Stimulated activated CD4-positive, alpha-beta T cell treated with anti-CD3 and anti-CD28 coated beads, Interleukin-1b, Interleukin-23, amount 100 ng/mL, for 1 hour (primary cell): ENCODE measurements at places on chromosomes 7 and 10.

- DNase-seq = no peak
Observed at GRCh38 chr10:77176232-77176631, 461.4 kb downstream of the KCNMA1 start.

DNA sequence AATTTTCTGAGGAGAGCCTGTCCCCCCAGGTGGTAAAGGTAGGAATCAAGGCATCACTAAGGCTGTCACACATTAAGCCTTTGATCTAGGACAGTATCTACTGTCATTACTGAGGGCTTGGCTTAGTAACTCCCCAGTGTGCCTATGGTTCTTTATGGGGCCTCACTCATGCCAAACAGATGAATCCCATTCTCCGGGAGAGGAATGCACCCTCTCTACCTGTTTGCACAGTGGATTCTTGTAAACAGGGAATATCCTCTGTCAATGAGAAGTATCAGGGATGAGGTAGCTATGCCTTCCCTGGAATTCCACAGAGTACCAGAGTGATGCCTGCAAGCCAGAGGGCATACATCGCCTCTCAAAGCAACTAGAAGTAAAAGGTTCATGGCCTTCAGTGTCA lies 3.9 kb upstream of the CPN1 start:
- no peak for DNase-seq

DNA sequence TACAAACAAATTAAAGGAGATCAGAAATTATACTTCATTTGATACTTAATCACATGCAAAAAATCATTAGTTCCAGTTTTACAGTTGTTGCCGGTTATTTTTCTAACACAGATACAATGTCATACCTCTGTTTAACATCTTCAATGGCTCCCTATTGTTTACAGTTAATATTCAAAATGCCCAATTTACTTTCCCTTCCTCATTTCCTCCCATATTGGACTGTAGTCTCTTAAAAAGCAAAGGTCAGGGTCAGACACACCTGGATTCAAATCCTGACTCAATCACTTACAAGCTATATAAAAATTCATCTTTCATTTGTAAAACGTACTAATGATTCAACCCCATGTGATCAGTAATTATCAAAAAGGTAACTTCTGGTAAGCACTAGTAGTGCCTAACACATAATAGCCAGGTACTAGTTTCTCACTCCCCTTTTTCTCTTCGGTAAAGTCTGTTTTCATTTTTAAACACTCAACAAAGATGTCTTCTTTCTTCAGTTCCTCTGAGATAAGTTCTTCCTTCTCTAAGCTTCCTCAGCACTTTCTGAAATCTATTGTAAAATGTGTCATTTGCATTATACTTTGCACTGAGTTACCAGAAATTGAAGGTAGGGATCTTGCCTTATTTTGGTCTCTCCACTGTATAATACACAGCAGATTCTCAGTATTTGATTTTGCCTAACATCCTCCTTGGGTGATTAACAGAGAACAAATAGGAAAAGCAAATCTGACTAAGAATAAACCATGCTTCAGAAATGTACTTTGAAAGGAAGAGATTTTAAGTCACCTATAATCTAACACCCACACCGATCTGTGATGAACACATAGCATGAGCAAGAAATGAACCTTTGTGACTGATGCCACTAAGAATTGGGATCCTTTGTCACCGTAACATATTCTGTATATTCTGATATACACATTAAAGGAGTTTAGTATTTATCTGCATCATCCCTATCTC lies 16.1 kb downstream of the KMT2C start:
- DNase-seq = no peak

DNA sequence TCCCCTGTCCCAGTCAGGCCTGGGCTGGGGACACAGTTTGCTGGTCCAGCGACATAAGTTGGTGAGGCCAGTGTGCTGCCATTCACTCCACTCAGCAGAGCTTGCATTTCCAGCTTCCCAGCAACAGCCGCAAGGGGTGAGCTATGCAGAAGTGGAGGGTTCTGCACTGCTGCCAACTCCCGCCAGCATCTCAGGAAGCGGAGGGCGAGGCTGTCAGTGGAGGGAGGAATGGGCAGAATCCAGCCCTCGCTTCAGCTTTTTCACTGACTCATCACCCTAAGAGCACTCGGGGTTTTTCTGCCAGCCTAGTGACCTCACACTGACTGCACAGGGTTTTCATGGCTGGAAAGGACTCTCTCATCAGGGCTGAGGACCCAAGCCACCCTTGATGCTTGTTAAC lies 625.1 kb upstream of the MKI67 start:
- no peak for DNase-seq

GRCh38 chr7:6423942-6424701 lies 23.6 kb downstream of the DAGLB start:
- no peak for DNase-seq

- DNase-seq = no peak
Observed at GRCh38 chr7:24702755-24703154, 54.5 kb downstream of the GSDME start.

GRCh38 chr10:44264244-44264643 lies 120.7 kb downstream of the CXCL12 start:
- DNase-seq = no peak

DNA sequence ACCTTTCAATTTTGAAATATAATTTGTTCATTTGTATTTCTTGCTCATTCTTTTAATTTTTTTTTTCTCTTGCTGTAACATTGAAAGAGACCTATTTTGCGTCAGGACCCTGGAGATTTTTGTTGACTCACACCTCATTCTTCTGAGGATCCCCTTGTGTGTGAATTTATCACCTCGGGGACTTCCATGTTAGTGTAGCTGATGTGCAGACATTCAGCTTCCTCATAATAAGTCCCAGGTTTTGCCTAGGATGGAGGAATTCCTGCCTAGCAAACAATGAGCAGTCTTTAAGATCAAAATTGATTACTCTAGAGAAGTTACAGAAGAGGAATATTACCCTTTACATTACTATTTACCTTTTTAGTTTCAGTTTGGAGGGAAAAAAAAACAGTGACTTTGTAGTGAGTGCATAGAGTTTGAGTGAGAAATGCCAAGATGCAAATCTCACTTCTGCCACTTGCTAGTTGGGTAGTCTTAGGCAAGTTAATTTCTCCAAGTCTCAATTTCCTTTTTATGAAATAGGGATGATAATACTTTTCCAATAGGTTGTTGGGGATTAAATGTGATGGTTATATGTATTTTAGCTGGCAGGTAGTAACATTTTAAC lies 14.3 kb downstream of the TES start:
- DNase-seq = no peak

DNA sequence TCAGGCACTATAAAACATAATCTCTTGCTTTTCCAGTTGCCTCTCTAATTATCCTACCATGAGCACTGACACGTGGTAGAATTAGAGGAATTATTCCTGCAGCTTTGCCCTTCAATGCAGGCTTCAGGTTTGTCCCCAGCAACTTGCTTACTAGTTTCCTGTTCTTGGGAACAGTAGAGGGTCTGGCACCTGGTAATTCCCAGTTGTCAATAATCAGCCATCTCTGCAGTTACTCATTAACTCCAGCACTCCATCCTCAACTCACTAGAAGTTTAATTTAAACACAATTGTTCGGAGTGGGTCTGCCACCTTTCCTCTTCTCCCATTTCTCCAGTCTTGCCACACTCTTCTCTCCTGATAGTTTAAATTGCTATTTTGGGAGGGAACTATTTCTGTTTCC lies 324.3 kb upstream of the KIAA1217 start:
- DNase-seq = no peak

GRCh38 chr7:18425838-18426445 lies 69.6 kb upstream of the HDAC9 start:
- DNase-seq = no peak

DNA sequence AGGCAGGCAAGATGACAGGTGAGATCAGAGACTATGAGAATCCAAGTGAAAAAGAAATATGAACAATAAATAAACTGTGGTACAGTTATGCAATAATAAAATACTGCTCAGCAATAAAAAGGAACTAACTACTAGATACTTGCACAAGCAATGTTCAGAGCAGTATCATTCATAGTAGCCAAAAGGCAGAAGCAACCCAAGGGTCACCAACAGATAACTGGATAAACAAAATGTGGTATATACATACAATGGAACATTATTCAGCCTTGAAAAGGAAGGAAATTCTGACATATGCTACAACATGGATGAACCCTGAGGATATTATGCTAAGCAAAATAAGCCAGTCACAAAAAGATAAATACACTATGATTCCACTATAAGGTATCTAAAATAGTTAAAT lies 76.9 kb upstream of the KCNIP2 start:
- DNase-seq = no peak

- DNase-seq = no peak
Observed at GRCh38 chr7:148715027-148715426, 16.3 kb downstream of the CUL1 start.

DNA sequence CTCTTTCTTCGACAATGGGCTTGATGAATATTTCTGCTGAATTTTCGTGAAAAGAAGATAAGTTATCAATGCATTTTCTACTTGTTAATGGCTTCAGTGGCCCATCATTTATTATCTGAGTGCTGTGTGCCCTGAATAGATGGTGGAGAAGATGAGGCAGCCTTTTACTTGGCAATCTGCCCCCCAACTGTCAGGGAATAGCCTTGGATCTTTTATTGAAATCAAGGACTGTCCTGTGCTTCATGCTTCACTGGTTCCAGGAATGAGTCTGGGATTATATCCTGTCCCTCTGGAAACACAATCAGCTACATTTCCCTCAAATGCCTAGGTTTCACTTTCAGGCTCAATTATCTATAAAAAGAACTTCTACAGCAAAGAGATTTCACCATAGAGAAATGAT lies 75.9 kb upstream of the NXPH1 start:
- no peak for DNase-seq

GRCh38 chr10:26095781-26096180 lies 120.8 kb upstream of the GAD2 start:
- no peak for DNase-seq

DNA sequence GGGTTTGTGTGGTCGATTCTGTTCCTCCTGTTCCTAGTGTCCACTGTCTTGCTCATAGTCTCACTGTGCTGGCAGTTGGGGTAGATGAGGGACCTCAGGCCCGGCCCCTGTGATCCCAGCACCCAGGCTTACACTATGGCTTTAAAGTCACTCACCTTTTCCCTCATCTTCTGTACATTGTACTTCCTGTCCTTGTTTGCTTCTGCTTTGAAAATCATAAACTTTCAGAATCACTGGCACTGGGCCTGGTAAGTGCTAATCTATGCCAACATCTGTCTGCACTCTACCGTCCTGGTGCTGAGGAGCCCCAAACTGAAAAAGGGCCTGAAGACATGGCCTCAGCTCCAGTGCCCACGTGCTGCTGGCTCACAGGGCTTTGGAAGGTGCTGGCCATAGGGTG lies 5.7 kb upstream of the TAS2R60 start:
- no peak for DNase-seq
